ENCODE measurements at places on chromosomes 1 and 21. TPM values are rescaled to one million over a fixed set of nuclear protein-coding genes. Genes with fewer than 3 reads are reported as not detected.

Gene ATAD3A
- total RNA-seq, result 6.8 TPM

Gene ST6GALNAC3
- 3.7 TPM for total RNA-seq

Gene GNG4
- 1.0 TPM for total RNA-seq

Gene CAPZA1
- 63.7 TPM for total RNA-seq

Gene PWP2
- total RNA-seq, result 7.3 TPM

Gene SYNC
- 38.6 TPM for total RNA-seq

Gene LIN9
- 6.8 TPM for total RNA-seq

Gene VSIG8
- not detected for total RNA-seq

Gene CA6
- total RNA-seq, result not detected

Gene CCDC181
- 0.52 TPM for total RNA-seq

Gene SMIM1
- 1.6 TPM for total RNA-seq

Gene MAP3K21
- total RNA-seq, result 0.52 TPM

Gene SLC9C2
- under 0.01 TPM for total RNA-seq

Gene CD84
- 3.1 TPM for total RNA-seq

Gene CLDN17
- not detected for total RNA-seq

Gene HPDL
- 2.6 TPM for total RNA-seq

Gene PPM1J
- 1.0 TPM for total RNA-seq

Gene AKR7A3
- total RNA-seq, result 0.52 TPM

Gene PROK1
- not detected for total RNA-seq

Gene SEMA4A
- 4.2 TPM for total RNA-seq

Gene CLIC6
- under 0.01 TPM for total RNA-seq

Gene GJA4
- 21.4 TPM for total RNA-seq

Gene ZBTB40
- 9.4 TPM for total RNA-seq
